Activated gamma-delta T cell (primary cell): ENCODE measurements at places on chromosomes 7 and 10.

- no peak for DNase-seq
Observed at GRCh38 chr10:73408978-73409521, 4.8 kb downstream of the ANXA7 start.

GRCh38 chr10:89248990-89249389, 2.6 kb downstream of the LIPA start:
- no peak for DNase-seq

GRCh38 chr7:134845461-134845860, 66.0 kb downstream of the CALD1 start:
- DNase-seq, result no peak

GRCh38 chr7:48300301-48300700, 129.0 kb downstream of the ABCA13 start:
- no peak for DNase-seq

- no peak for DNase-seq
Observed at GRCh38 chr7:111274857-111275256, 183.9 kb downstream of the LRRN3 start.

- DNase-seq, result no peak
Observed at GRCh38 chr7:102849079-102849478, 63.7 kb upstream of the LRRC17 start.

GRCh38 chr10:131211965-131212619, 99.4 kb downstream of the TCERG1L start:
- DNase-seq, result no peak

GRCh38 chr7:122310119-122311021, 5.8 kb upstream of the FEZF1 start:
- no peak for DNase-seq

- no peak for DNase-seq
Observed at GRCh38 chr10:72424561-72424960, 69.8 kb upstream of the DNAJB12 start.

DNA sequence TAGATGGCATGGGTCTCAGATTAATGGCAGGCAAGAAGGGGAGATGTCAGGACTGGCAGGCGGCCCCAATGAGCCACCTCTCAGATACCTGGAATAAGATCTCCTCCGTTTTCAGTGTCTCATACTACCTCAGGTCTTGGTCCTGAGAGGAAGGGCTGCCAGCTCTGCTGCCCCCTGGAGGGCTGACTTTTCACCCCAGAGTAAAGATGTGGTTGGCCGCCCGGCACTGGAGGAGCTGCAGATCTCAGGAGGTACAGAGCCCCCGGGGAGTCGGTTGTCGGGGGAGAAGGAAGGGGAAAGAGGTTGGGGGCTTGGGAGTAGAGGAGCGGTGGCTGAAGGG, 642 bp upstream of the COL13A1 start:
- no peak for DNase-seq

DNA sequence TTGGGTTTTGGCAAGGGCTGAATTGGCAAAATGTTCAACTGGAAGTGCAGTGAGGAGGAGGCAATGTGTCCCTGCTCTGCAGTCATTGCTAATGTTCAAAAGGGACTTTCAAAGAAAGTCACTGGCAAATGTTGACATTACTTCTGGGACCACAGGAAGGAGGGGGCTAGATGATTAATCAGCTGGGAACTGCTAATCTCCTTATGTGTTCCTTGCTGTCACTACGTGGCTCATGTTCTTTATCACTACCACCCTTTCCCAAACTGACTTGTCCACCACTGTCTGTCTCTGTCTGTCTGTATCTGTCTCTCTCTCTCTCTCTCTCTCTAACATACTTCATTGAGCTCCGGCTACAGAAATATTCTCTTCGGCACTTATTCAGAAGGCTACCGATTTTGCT, 86.9 kb upstream of the MTPN start:
- no peak for DNase-seq

GRCh38 chr10:100065084-100065660, 16.5 kb downstream of the CPN1 start:
- no peak for DNase-seq

- DNase-seq, result no peak
Observed at GRCh38 chr10:127276794-127277462, 80.5 kb upstream of the INSYN2A start.

GRCh38 chr10:128065881-128066534, 60.2 kb downstream of the MKI67 start:
- no peak for DNase-seq

- DNase-seq, result no peak
Observed at GRCh38 chr7:73907554-73908122, 46.7 kb downstream of the TMEM270 start.

GRCh38 chr10:55183993-55184392, 383.0 kb upstream of the PCDH15 start:
- DNase-seq, result no peak

- no peak for DNase-seq
Observed at GRCh38 chr10:131556061-131556896, 244.8 kb upstream of the TCERG1L start.

DNA sequence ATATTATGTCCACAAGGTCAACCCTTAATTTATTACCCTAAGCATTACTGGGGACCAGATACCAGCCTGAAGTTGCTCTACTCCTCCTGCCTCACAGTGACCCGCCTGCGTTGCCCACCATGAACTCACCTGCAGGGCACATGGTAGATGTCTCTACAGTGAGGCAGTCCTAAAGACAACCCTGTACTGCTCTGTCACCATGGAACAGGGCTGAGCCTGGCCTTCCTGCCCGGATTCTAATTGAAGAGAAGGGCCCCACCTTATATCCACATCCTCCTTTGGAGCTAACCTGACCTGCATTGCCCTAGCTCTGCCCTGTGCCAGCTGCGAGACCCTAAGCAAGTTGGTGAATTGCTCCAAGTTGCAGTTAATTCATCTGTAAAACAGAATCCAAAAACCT, 4.1 kb downstream of the SH3PXD2A start:
- DNase-seq, result no peak

GRCh38 chr10:103691723-103692435, 163.5 kb downstream of the SH3PXD2A start:
- no peak for DNase-seq

DNA sequence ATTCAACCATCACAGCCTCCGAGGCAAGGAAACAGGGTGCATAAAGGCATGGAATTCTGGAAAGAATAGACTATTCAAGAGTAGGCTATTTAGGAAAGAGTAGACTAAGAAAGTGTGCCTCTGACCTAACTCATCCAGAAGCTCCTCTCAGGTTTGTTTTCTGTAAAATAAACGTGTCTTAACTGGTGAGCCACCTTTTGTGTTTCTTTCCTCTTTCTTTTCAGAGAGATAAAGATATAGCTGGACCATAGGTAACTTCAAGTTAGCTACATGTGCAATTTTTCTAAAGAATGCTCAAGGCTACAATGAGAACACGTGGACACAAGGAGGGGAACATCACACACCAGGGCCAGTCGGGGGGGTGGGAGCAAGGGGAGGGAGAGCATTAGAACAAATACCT, 577.0 kb downstream of the TYW1 start:
- no peak for DNase-seq

DNA sequence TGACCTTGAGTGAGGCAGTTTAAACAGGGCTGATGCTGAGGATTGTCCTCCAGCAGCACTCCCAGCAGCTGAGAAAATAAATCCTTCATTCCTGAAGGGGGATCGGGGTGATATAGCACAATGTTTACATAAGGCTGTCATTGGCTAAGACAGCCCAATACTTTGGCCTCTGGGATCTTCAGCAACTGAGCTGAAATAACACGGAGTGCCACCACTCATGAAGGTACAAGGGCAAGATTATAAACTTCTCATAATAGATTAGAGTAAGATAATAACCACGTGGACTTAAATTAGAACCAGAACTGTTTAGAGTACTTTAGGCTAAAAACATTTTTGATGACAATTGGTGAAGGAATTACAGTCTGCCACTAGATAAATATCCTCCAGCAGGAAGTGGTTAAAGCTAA, 70.0 kb upstream of the PAPSS2 start:
- DNase-seq, result no peak

DNA sequence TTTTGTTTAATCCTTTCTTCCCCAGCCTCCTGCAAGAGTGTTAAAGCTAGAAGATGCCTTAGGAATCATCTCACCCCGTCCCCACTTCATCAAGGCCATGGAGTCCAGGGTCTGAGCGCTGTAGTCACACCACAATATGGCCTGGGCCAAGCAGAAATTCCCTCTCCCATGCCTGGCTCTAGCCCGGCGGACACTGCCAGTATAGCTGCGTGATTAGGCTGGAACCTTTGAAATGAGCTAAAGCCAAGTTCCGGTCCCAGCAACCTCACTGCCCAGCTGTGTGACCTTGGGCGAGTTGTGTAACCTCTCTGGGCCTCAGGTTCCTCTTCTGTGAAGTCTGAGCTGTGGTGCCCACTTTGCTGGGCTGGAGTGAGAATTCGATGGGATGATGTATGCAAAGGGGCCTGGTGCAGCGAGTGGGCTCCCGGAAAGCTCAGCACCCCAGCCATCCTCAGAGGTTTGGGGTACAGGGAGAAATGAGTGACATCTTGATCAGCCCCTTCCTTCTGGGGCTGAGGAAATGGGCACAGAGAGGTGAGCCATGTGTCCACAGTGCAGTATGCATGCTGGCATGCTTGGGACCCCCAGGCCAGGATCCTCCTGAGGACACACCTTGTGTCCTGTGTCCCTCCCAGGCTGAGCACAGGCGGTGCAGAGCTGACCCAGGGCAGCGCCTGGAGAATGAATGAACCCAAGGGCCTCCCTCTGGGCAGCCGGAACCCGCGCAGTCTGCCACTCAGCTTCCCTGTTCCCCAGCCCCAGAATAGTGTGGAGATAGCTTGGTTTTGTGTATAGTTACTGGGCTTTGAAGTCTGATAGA, 118.6 kb downstream of the ZMIZ1 start:
- DNase-seq, result no peak

- DNase-seq, result no peak
Observed at GRCh38 chr10:21174715-21175495, 277.8 kb upstream of the NEBL start.

GRCh38 chr10:80457554-80458262, 3.6 kb downstream of the TSPAN14 start:
- DNase-seq, result no peak

- no peak for DNase-seq
Observed at GRCh38 chr7:107212725-107213124, 43.9 kb downstream of the HBP1 start.

DNA sequence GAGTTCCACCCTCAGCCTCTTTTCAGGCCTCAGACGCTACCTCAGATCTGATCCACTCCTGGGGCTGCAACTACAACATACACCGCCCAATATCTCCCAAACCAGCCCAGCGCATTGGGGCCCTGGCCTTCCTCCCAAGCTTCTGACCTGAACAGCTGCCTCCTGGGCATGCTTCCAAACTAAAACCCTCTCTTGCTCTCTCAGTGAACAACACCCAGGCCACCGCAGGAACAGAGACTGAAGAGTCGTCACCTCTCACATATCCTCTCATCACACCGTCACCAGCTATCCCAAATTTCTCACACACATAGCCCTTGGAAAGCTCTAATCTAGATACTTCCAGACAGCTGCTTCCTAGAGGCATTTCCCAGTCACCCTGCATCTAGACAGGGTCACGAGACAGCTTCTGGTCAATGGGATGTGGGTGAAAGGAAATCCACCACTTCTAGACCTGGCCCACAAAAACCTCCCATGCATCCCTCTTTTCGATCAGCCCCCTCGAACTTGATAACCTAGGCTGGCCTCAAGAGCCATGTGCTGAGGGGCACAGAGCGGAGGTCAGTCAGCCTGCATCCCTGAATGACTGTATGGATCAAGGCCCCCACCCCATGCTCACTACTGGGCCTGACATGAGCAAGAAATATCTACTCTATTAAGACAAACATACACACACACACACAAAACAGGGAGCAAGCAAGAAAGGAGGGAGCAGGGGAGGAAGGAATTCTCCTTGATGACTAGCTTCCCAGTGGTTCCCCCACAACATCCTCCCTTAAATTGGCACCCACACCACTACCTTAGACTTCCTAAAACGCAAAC, 1.8 kb downstream of the PARP12 start:
- no peak for DNase-seq

- peak; percentile 82 for DNase-seq
Observed at GRCh38 chr7:6577369-6578113, at the start of gene ZDHHC4. ZDHHC4 (plus strand) TSS chr7:6577454; CDS start chr7:6580562, 3,108 bp downstream.

DNA sequence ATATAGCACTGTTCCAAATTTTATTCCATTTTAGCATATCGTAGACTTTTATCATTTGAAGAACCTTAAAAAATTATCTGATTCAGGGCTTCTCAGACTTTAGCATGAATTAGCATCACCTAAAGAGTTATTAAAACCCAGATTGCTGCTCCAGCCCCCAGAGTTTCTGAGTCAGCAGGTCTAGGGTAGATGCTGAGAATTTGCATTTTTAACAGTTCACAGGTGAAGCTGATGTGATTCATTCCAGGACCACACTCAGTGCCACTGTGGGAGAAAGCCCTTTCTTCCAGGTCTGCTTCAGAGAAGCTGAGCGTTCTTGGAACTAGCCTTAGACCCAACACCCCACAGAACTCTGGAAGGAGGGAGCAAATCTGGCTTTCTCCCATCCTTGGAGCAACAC, 174.1 kb upstream of the YAE1 start:
- DNase-seq, result no peak

DNA sequence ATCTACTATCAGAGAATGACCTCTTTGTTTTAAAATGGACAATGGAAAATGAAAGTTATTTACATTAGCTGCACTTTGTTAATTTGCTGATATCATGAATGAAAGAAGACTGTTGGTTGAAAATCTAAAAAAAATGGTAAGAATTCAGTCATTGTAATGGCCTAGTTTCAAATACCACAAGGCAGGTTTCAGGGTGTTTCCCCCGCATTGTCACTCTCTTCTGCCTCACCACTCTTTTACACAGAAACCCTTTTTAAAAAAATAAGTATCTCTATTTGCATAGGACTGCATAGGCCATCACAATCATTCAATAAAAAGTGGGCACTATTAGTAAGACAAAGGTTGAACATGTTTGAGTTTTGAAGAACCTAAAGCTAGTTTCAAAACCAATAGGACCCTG, 737.1 kb downstream of the INHBA start:
- no peak for DNase-seq

- DNase-seq, result no peak
Observed at GRCh38 chr7:47087866-47088265, 494.0 kb downstream of the TNS3 start.

DNA sequence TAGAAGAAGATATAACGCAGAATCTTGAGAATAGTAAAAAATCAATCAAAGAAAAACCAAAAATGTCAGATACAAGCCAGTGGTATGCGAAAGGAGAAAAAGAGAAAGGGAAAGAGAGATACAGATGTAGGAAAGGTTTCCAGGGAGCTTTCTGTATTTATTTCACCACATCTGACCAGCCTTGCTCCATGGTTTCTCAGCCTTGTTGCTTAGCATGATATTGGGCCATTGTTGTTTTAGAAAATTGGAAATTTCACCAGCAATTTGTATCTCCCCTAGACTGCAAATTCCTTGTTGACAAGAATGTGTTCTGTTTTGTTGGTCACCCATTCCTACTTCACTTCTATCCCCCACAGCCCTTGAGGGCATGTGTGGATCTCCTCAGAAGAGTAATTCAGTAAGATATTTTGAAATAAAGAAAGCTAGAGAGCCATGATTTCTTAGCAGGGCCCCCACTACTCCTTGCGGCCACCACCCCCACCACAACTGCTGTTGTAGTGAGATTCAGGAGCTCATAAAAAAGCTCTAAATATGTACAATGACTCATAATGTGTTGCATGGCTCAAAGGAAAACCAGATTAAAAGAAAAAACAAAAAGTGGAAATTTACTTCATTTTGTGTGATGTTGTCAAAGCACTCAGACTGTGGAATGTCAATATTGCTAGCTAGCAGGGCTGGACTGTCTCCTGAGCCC, 138.7 kb downstream of the CHRM2 start:
- no peak for DNase-seq
